NCI-H1417 (cell line): ENCODE measurements at places on chromosomes 1 and 21.
A peak's percentile ranks its signal among the peaks of the same experiment; 100 is the strongest.

DNA sequence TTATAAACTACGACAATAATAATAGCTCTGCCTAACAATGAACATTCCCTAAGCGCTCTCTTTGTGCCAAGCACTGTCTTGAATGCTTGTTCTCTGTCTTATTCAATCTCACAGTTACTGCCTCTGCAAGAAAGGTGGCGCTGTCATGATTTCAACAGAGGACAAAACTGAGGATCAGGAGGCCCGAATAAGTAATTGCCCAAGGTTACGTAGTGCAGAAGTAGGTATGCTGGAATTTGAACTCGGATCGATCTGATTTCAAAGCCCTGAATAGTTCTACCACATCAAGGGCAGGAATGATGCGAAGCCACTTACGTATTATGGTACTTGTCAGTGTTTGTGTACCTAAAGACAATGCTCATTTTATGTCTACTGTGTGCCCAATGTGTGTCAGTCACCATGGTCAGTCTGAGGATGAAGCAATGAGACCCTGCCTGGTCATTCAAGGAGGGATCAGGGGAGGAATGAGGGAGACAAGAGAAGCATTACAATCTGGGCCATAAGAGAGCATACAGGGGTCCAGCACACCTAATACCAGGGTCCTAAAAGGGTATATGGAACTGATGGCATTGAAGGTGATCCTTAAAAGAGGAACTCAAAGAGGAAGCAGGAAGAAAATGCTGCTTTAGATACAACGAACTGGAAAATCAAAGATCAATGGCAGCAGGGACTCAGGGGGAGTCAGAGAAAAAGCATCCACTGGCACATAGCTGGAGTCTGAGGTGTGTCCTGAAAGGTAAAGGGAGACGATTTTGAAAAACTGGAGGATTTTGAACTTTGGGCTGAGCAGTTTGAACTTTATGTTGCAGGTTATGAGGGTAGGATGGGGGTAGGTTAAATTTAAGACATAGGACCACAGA lies 389.2 kb downstream of the PLPP3 start:
- DNase-seq = no peak

DNA sequence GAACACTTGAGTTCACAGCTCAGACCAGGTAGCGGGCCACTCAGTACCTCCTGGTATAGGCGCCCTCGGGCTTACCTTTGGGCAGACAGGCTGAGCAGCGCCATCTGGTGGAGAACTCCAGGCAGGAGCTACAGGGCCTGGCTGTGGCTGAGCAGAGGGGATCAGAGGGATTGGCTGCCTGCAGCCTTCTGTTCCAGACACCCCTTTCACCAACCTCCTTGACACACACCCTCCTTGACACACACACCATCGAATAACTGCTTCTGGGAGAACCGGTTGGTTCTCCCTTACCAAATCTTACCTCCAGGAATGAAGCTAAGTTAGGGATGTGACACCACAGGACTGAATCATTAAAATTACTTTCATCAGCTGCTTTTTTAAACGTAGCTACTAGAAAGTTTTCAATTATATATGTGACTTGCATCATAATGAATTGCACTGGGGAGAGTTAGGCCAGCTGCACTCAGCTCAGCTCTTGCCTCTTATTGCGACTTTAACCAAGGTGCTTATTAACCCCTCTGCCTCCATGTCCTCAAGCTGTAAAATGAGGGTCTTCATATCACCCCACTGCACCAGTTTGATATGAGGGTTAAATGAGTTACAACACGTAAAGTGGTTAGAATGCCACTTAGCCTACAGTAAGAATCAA lies 6.6 kb downstream of the LIN28A start:
- peak; percentile 78 for DNase-seq

DNA sequence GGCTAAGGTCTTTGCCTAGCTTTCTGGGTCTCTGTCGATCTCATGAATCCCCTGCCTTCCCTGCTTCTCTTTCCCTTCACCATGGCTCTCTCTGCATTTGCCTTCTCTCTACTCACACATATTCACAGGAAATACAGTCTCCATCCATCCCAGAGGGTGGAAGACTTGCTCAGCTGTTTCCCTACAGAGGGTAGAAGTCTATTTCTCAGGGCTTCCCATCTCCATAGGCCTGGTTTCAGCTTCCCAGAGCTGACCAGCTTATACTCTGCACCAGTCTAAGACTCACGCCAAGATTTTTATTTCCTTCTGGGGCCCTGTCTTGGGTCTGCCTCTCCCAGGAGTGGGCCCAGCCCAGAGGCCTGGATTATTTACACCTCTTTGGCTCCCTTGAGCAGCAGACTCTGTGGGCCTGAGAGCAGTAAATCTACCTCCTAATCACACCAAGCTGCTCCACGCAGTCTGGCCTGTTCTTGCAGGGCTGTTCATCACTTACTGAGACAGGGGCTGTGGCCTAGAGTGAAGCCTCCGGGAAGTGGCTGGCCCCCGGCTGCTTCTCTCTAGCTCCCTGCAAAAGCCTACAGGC lies 102.5 kb downstream of the PLXNA2 start:
- no peak for DNase-seq

GRCh38 chr21:45333583-45334121 lies 46.0 kb upstream of the POFUT2 start:
- peak; percentile 11 for DNase-seq
